A172 (cell line): ENCODE measurements at places on chromosomes 2 and 18. TPM values are rescaled to one million over a fixed set of nuclear protein-coding genes. Genes with fewer than 3 reads are reported as not detected.

DNA sequence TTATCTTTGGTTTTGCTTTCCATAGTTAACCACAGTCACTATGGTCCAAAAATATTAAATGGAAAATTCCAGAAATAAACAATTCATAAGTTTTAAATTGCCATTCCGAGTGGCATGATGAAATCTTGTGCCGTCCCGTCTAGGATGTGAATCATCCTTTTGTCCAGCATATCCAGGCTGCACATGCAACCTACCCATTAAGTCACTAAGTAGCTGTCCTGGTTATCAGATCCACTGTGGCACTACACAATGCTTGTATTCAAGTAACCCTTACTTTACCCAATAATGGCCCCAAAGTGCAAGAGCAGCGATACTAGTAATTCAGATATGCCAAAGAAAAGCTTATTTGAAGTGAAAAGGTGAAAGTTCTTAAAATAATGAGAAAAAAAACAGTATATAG is 10.7 kb downstream of the USP34 start:
- DNase-seq, result peak; percentile 58

DNA sequence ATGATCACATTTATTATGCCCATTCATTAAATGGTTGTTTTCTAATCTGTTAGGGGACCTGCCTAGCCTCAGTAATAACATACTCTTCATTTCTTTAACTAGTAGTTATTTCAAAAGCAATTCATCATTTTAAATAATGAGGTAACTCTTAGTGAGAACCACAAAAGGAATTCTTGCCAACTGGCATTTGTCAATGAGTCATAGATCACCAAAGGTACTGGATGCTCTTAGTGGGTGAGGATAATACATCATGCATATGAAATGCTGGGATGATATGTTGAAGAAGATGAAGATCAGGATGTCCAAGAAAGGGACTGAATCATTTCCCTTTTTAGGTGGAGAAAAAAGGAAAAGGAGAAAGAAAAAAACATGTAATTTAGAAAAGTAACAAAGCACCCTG is 826.2 kb upstream of the DDX18 start:
- DNase-seq, result no peak

Gene CCDC141
- total RNA-seq, result 0.31 TPM in 1 of 2 replicates, not detected in the other

DNA sequence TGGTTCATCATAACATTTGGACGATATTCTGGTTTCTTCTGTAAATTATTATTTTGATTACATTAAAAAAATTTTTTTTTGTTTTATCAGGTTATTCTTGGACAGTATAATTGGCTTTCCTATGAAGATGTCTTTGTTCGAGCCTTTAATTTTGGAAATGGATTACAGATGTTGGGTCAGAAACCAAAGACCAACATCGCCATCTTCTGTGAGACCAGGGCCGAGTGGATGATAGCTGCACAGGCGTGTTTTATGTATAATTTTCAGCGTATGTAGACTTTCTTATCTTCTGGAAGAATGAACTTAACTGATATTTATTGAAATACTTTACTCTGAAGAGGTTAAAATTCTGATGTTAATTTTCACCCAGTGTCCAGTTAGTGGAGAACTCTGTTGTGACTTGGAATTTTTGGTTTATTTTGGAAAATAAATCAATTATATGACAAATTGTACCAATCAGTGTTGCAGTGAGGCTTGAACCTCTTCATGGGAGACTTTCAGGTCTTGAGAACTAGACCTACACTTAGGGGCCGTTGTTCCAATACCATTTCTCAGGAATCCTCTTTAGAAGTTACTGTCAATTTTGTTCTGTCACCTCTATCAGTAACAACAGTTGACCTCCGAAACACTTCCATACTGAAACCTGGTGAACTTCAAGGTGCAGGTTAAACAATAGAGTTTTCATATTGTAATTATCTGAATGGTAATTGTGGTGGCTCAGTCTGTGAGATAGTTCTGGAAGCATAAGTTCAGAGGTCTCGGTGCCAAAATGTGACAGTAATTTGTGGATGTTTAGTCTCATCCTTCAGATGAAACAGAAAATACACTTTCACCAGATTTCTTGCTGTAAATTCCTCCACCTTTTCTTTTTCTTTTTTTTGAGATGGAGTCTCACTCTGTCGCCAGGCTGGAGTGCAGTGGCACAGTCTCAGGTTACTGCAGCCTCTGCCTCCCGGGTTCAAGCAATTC is 55.7 kb downstream of the ACSL3 start:
- DNase-seq, result no peak

- DNase-seq, result peak; percentile 83
Measured at GRCh38 chr2:28661589-28662001, 90.0 kb upstream of the PPP1CB start.

DNA sequence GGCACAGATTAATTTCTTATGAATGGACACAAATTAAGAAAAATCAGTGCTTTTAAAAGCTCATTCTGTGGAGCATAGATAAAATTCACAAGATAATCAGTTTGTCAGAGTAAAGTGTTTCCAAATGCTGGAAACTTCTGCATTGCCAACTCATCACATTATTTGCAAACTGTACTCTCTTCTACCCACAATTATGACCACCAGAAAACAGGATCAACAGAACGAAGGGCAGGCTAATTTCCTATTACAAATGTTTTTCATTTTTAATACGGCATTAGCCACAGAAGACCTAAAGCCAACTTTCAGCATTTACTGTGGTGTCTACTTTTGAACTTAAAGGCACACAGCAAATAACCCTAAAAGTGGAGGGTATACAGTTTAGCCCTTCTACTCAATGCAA is 6.0 kb downstream of the IRS1 start:
- no peak for DNase-seq

DNA sequence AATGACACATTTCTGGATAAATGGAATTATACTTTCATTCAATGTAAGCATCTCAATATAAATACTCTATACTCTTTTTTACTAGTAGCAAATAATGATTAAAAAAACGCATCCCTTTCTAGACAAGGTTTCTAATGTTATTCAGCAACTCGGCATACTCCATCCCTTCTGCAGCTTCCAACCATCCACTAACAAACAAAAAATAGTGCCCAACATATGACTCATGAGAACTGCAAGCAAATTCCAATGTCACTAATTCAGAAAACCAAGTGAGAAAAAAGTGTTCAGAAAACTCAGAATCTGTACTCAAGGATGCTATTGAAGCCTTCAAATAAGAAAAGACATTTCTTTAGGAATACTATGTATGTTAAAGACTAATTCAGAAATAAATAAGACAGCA is 140.0 kb downstream of the BAZ2B start:
- DNase-seq, result no peak

DNA sequence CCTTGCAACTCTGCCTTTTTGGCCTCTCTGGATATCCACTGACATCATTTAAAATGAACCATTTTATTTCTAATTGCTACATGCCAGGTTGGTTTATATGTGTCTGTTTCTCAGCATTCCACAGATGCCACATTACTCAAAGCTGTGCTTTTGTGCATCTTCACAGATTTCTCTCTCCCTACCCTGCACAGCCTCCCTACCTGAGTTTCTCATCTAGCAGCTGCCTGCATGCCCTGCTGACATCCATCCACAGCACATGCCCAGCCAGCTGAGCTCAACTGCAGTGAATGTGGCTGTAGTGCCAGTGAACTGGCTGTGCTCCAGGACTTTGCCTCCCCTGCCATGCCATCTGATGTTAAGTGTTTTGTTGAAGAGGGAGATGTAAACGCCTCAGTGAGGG is 44.5 kb downstream of the PKP4 start:
- peak; percentile 25 for DNase-seq

GRCh38 chr2:233290051-233290845 is 17.4 kb upstream of the SAG start:
- DNase-seq, result no peak

Gene FRZB
- total RNA-seq, result 0.31 and 0.74 TPM in 2 replicates

GRCh38 chr2:10276481-10277292 is 26.0 kb upstream of the HPCAL1 start:
- no peak for DNase-seq

DNA sequence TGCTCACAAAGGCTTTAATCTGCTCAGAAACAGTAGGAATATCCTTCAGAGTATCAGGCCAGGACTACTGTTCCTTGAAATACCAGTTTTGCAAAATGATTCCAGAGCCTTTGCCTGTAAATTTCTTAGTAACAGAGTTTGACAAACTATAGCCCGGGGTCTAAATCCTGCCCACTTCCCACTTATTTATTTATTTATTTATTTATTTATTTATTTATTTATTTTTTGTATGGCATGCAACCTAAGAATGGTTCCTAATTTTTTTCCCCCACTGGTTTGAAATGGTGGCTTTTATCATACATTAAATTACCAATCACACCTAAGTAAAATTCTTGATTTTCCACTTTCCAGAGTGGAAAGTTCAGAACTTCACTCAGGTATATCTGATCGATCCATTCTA is 45.6 kb downstream of the KCNG3 start:
- DNase-seq, result no peak
